Activated T-helper 2 cell treated with anti-CD3 and anti-CD28 coated beads, Interferon-gamma antibody, Interleukin-2, Interleukin-4, amounts not matched to agents 10 μg/mL and 5 μg/mL and 100 μg/mL, durations not matched to agents 14 hours and 24 hours and 36 hours (primary cell): ENCODE measurements at places on chromosomes 5 and 9.

DNA sequence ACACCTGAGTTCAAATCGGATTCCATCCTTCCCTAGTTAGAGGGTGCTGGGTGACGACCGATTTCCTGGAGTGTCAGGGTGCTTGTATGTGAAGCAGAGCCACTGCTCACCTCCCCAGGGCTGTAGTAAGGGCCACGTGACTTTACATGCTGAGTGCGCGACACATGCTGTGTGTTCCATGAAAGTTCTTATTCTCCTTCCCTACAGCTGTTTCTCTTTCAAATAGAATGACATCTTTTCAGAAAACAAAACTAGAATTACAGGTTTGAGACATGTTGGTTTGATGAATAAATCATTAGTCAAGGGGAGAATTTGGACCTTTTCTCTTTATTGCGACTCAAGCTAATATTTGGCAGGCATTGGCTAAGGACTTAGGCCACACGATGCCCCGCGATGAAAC lies 113.1 kb downstream of the JMY start:
- no peak overlapping the region for H3K27ac ChIP-seq
- H3K27me3 ChIP-seq, result no peaks in the 10 kb centered on the region
- H3K4me1 ChIP-seq, result no peaks in the 10 kb centered on the region
- H3K4me3 ChIP-seq, result no peak overlapping the region
- DNase-seq, result no peak
- no peaks in the 10 kb centered on the region for H3K36me3 ChIP-seq

DNA sequence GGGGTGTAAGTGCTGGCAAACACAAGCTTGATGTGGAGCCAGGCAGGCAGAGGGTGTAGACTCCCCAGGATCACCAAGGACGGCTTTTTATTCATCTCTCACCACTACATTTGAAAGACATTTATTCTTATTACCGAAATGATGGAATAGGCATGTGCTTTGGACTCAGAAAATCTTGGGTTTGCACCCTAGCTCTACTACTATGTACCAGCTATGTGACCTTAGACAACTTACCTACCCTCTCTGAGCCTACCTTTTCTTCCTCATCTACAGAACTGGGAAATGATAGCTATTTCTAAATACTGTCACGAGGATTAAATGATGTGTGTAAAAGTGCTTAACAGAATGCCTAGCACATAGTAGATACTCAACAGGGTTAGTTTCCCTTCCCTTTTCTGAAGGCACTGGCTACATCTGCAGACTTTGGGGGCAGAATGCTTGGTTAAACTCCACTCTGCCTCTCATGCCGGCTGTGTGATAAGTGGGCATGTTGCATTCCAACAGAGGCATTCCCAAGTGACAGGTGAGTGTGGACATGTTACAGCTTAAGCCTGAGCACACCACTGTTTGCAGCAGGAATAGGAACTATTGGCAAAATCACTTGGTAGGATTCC lies 94.8 kb downstream of the SLC1A3 start:
- DNase-seq, result no peak
- H3K36me3 ChIP-seq, result no peaks in the 10 kb centered on the region
- no peaks in the 10 kb centered on the region for H3K27me3 ChIP-seq
- H3K4me1 ChIP-seq, result no peaks in the 10 kb centered on the region
- no peak overlapping the region for H3K27ac ChIP-seq

- H3K36me3 ChIP-seq, result no peaks in the 10 kb centered on the region
- H3K4me1 ChIP-seq, result no peaks in the 10 kb centered on the region
- no peak overlapping the region for H3K4me3 ChIP-seq
- no peak for DNase-seq
Measured at GRCh38 chr5:151295138-151295537, 8.4 kb downstream of the SLC36A3 start.

DNA sequence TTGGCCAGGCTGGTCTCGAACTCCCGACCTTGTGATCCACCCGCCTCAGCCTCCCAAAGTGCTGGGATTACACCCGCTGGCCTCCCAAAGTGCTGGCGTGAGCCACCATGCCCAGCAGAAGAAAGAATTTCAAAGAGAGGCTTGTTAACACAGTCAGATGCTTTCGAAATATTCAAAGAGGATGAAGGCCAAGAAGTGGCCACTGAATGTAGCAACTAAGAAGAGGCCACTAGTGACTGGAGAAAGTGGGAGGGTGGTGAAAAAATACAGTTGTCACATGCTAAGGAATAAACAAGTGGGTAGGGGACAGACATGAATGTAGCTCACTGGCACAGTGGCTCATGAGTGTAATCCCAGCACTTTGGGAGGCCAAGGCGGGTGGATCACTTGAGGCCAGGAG lies 13.0 kb upstream of the TPM2 start:
- no peak for DNase-seq
- no peaks in the 10 kb centered on the region for H3K27me3 ChIP-seq

DNA sequence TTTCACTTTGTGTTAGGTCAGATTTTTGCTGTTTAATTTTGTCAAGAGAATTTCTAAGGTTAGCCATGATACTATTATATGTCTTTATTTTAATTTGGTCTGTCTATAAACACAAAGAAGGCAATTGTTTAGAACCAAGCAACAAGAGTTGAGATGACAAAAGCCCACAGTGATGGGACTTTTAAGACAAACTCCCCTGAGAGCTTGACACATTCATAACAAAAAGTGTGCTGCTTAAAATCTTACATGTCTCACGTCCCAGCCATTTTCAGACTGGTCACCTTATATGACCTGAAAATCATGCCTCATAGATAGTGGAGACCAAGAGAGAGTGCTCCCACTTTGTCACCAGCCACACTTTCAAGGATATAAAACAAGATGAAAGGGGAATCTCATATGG lies 21.6 kb upstream of the NNT start:
- H3K36me3 ChIP-seq, result peaks cover 16% of the 10 kb centered on the region
- DNase-seq, result no peak
- H3K4me1 ChIP-seq, result no peaks in the 10 kb centered on the region
- no peak overlapping the region for H3K27ac ChIP-seq

DNA sequence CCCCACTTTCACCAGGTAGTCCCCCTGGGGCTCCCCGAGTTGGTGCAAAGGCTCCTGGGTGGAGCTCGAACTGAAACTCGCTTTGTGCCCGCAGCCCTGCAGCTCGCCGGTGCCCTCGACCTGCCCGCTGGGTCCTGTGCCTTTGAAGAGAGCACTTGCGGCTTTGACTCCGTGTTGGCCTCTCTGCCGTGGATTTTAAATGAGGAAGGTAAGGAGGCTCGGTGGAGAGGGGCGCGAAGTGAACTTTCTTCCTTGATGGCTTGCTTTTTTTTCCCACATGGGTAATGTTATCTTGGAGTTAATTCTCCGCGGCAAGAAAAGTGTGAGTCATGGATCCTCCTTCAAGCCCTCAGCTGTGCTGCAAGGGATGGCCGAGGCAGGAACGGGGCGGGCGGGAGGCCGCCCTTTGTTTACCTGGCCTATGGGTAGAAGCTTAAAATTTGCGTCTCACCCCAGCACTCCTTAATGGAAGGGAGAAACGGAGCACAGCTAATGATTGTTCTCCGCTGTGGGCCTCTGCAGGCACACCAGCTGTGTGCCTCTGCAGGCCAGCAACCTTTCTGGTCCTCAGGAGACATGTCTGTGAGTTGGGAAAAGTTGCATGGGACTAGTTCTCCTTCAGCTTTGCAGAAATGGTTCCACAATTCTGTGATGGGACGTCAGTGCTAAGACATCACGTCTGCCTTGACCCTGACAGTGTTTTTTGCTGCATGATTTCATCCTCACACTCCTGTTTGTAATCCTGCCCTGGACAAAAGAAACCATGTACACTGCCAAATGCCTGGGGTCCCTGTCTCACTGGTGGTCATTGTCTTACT lies 1.1 kb downstream of the MAMDC2 start:
- H3K27ac ChIP-seq, result no peak overlapping the region
- peak overlapping the region; percentile 14 for H3K4me3 ChIP-seq
- H3K27me3 ChIP-seq, result peaks cover 43% of the 10 kb centered on the region

GRCh38 chr5:1671351-1671750 lies 128.3 kb downstream of the MRPL36 start:
- no peak for DNase-seq
- peaks cover 4% of the 10 kb centered on the region for H3K4me1 ChIP-seq
- no peak overlapping the region for H3K27ac ChIP-seq
- H3K36me3 ChIP-seq, result no peaks in the 10 kb centered on the region

DNA sequence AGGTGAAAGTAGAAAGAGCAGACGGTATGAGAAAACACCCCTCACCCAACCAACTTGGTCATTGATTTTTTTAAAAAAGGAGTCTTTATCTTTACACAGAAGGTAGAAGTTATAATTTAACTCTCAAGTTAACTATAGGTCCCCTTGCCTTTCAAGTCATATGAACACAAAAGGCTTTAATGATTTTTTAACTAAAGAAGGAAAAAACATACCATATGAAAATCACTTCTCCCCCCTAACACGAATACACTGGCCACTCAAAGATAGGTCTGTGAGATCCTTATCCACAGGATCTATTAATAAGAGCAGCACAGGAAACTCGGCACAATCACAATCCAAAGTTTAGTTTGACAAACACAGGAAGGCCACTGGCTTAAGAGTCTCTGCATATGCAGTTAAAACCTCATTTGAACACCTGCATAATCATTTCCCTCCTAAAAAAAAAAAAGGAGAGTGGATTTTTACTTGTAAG lies 138.0 kb downstream of the ENC1 start:
- no peak overlapping the region for H3K4me3 ChIP-seq
- H3K36me3 ChIP-seq, result no peaks in the 10 kb centered on the region
- no peak for DNase-seq
- H3K4me1 ChIP-seq, result no peaks in the 10 kb centered on the region

GRCh38 chr9:130707225-130707976 lies 13.8 kb downstream of the EXOSC2 start:
- peak; percentile 34 for DNase-seq
- peaks cover 4% of the 10 kb centered on the region for H3K4me1 ChIP-seq
- H3K27me3 ChIP-seq, result no peaks in the 10 kb centered on the region
- no peak overlapping the region for H3K4me3 ChIP-seq

GRCh38 chr5:139796061-139796806 lies 626 bp downstream of the PSD2 start:
- no peaks in the 10 kb centered on the region for H3K36me3 ChIP-seq
- no peak overlapping the region for H3K4me3 ChIP-seq
- H3K27ac ChIP-seq, result no peak overlapping the region
- DNase-seq, result no peak

DNA sequence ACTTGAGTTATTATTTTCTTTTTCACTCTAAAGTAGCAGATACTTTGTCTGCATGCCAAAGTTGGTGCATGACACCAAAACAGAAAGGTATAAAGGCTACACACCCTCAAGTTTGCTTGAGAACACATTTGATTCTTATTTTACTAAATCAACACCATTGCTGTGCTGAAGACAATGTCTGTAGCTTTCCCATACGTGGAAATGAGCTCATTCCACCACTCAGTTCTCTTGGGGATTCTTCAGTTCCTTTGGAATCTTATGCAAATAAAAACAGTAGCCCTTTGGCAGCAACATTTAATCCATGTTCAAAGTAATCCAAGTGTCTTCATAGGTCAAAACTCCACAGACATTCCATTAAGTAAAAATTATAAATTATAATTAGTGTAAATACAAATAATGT lies 264.9 kb downstream of the TLE1 start:
- no peak for DNase-seq
- H3K4me3 ChIP-seq, result no peak overlapping the region
- H3K27ac ChIP-seq, result no peak overlapping the region
- no peaks in the 10 kb centered on the region for H3K27me3 ChIP-seq

DNA sequence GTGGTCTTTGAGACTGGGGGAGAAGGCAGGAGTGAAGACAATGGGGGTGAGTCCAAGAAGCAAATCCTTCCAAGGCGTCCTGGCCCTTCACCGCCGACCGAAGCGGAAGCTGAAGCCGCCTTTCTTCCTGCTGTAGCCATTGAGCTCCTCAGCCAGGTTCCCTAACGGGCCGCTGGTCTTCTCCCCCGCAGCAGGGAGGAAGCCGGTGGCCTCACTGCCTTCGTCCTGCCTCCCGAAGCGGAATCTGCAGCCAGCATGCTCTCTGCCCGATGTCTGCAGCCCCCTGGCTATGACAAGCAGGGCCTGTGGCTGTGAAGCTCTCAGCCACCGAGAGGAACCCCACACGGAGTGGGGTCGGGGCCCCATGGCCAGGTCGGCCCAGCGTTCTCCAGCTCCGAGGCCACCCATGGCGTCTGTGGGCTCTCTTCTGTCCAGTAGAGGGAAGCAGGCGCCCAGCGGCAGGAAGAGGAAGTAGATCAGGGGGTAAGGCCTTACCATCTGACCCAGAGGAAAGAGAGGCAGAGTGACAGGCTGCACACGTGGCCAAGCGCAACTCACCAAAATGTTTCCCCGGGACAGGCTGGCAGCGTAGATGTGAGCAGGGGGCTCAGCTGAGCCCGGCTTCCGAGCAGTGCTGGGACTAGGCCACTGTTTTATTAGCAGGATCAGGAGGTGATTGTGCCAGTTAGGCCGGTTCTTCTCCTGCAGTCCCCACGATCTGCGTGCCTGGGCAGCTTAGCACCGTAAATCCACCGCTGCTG lies 3.1 kb downstream of the QRFP start:
- no peaks in the 10 kb centered on the region for H3K4me1 ChIP-seq
- no peak overlapping the region for H3K27ac ChIP-seq
- no peaks in the 10 kb centered on the region for H3K27me3 ChIP-seq
- no peak for DNase-seq
- no peak overlapping the region for H3K4me3 ChIP-seq
- no peaks in the 10 kb centered on the region for H3K36me3 ChIP-seq

DNA sequence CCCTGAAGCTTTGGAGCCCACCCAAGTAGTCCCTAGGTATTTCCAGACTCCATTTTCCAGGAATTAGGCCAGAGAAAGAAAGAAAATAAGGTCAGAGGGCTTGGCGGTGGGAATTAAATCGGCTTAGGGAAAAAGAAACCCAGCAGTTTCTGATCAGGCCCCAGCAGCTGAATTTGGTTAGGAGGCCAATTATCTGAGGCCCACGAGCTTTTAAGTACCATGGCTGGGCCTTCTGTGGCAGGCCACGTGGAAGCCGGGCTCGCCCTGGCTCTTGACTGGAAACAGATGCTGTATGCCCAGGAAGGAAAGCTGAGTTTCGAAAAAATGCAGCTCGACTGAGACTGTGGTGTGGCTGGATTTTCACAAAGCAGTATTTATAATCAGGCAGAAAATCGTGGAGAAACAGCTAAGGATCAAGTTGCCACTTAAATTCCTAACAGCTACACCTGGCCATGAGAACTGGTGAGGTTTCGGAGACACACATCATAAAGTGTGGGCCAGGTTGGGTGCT lies 75.1 kb upstream of the PANK3 start:
- no peaks in the 10 kb centered on the region for H3K27me3 ChIP-seq
- no peak overlapping the region for H3K4me3 ChIP-seq
- no peaks in the 10 kb centered on the region for H3K4me1 ChIP-seq
- H3K36me3 ChIP-seq, result no peaks in the 10 kb centered on the region
- no peak for DNase-seq
